ENCODE measurements at places on chromosomes 6 and 20.

- no peak for DNase-seq
- H3K36me3 ChIP-seq, result no peaks in the 10 kb centered on the region
- H3K27ac ChIP-seq, result no peak overlapping the region
- H3K27me3 ChIP-seq, result peaks cover 6% of the 10 kb centered on the region
These were observed 18.0 kb upstream of the SIM1 start for GRCh38 chr6:100482698-100483097.

DNA sequence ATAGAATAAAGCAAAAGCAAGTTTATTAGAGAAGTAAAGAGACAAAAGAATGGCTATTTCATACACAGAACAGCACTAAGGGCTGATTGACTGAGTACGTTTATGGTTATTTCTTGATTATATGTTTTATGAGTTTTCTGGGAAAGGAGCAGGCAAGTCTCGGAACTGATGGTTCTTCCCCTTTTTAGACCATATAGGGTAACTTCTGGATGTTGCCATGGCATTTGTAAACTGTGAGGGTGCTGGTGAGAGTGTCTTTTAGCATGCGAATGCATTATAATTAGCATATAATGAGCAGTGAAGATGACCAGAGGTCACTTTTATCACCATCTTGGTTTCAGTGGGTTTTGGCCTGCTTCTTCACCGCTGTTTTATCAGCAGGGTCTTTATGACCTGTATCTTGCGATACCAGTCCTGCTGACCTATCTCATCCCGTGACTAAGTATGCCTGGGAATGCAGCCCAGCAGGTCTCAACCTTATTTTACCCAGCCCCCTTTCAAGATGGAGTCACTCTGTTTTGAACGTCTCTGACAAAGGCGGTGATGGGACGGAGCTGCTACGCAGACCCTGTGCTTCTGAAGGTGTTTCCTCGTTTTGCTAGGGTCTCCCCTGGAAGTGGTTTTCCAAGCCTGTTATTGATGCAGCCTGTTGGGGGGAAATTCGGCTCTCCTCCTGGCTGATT lies 45.4 kb upstream of the BMP6 start:
- no peaks in the 10 kb centered on the region for H3K36me3 ChIP-seq
- no peak for DNase-seq
- H3K27me3 ChIP-seq, result peaks cover 7% of the 10 kb centered on the region
- no peak overlapping the region for H3K27ac ChIP-seq
- H3K4me3 ChIP-seq, result no peak overlapping the region
- peaks cover 6% of the 10 kb centered on the region for H3K4me1 ChIP-seq

- no peaks in the 10 kb centered on the region for H3K27me3 ChIP-seq
- no peak for DNase-seq
- H3K4me3 ChIP-seq, result no peak overlapping the region
- H3K4me1 ChIP-seq, result peaks cover 12% of the 10 kb centered on the region
- H3K27ac ChIP-seq, result no peak overlapping the region
- no peaks in the 10 kb centered on the region for H3K36me3 ChIP-seq
These were observed 38.1 kb downstream of the IYD start for GRCh38 chr6:150406948-150407347.

GRCh38 chr20:8663424-8663823 lies 405.5 kb upstream of the PLCB4 start:
- peaks cover 1% of the 10 kb centered on the region for H3K27me3 ChIP-seq
- no peak for DNase-seq
- no peaks in the 10 kb centered on the region for H3K4me1 ChIP-seq
- H3K36me3 ChIP-seq, result no peaks in the 10 kb centered on the region

All from endothelial cell (in vitro differentiated cells).